Astrocyte (in vitro differentiated cells and primary cell): ENCODE measurements at places on chromosomes 13 and 19. TPM values are rescaled to one million over a fixed set of nuclear protein-coding genes. Genes with fewer than 3 reads are reported as not detected.

The ACP7 gene
- total RNA-seq, result not detected in 2 replicates

The CEACAM8 gene
- total RNA-seq, result not detected in 2 replicates

GRCh38 chr13:48278806-48279205 is 24.7 kb upstream of the RB1 start:
- no peak for DNase-seq

- DNase-seq, result no peak
Measured at GRCh38 chr13:99389520-99390304, 82.5 kb upstream of the GPR183 start.
